SW 1271 (cell line): ENCODE measurements at places on chromosomes 7 and 10.

DNA sequence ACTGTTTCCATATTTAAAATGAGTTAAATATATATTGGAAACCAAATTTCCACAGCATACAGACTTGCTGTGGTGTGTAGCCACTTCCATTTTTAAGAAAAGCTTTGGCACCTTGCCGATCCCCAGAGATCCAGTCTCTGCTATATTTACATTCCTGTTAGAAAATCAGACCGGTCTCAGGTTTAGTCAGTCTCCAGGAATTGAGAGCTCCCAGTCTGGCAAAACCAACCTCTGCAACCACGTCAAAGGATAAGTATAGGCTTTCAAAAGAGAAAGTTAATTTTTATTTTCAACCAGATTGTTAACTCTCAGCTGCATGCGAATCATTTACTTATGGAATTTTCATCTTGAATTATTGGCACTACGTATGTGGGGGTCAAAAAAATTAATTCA is 28.2 kb downstream of the PUS7 start:
- no peak for DNase-seq

GRCh38 chr10:73759512-73760115 is 15.4 kb downstream of the SEC24C start:
- no peak for DNase-seq

DNA sequence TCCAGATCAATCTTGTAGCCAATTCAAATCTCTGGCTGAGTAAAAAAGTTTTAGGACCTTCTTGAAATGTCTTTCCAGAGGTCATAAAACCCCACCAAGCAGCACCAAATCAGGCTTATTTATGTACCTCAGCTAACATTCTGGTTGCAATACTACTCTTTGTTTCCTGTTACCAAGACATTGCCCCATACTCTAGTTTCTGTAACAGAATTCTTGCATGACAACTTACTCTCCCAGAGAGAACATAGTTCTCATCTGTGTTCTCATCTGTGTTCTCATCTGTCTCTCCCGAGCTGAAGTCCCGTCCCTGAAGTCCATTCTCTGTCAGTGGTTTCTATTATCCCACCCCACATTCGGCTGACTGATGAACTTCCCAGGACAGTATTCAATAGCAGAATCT is 1285.1 kb downstream of the XPNPEP1 start:
- no peak for DNase-seq

GRCh38 chr10:110460111-110460809 is 37.4 kb upstream of the DUSP5 start:
- DNase-seq: no peak

- no peak for DNase-seq
Measured at GRCh38 chr7:21916629-21917028, 29.1 kb downstream of the CDCA7L start.

DNA sequence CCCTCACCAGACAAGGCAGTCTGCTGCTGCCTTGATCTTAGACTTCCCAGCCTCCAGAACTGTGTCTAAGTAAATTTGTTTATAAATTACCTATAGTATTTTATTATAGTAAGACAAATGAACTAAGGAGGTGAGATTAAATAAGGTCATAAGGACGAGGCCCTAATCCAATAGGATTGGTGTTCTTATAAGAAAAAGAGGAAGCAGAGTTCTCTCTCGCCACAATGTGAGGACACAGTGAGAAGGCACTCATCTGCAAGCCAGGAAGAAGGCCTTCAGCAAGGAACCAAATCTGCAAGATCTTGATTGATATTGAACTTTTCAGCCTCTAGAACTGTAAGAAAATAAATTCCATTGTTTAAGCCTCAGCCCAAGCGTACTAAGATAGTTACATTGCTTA is 6.1 kb upstream of the ZNF438 start:
- DNase-seq: no peak

- no peak for DNase-seq
Measured at GRCh38 chr7:157470701-157471131, 133.9 kb downstream of the DNAJB6 start.

GRCh38 chr10:78349165-78349516 is 315.5 kb downstream of the RPS24 start:
- DNase-seq: no peak

- no peak for DNase-seq
Measured at GRCh38 chr7:128174386-128174785, 66.7 kb upstream of the LEP start.

DNA sequence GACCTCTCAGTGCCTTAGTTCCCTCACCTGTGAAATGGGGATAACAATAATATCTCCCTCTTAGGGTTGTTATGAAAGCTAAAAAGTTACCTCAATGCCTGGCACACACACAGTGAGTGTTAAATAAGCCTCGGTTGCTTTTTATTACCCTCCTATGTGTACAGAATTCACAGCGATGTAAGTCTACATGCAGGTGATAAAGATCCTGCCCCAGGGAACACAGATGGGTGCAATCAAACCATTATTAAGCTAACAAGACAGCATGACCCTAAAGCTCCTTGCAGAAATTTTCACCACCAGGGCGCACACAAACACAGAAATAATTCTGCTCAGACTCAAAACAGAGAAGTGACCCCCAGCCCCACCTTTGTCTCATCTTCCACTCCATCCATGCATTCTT is 261.9 kb downstream of the SNX10 start:
- DNase-seq: no peak

DNA sequence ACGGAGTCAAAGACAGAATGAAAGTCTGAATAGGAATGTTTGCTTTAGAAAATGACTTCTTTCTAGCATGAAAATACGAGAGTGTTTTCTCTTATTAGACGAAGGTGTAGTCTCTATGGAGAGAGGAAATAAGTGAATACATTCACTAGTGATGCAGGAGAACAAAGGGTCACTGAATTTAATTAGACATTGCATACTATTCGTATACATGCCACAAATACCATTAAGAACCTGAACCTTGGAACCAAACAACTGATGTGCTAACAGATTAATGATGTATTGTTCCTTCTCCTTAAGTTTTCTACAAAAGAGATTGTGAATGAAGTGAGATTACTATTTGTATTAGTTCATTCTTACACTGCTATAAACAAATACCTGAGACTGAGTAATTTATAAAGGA is 10.3 kb downstream of the THAP5 start:
- DNase-seq: no peak

GRCh38 chr7:94003446-94004023 is 620 bp downstream of the BET1 start:
- DNase-seq: peak; percentile 27

DNA sequence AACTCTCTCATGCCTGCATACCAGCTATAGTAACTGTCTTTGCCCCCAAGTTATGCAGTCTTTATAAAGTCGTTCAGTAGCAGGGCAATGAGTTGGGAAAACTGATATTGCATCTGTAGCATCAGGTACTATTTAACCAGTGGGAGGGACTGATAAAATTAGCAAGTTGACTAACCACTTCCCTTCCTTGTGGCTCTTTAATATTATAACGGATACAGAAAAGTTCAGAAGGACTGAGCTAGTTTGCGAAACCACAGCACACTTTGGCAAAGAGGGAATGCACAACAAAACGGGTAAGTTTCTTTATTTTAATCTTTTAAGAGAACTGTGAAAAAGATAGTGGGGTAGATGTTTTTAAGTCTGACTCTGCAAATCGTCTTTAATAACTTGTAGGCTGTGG is 205.3 kb upstream of the HDAC9 start:
- no peak for DNase-seq

DNA sequence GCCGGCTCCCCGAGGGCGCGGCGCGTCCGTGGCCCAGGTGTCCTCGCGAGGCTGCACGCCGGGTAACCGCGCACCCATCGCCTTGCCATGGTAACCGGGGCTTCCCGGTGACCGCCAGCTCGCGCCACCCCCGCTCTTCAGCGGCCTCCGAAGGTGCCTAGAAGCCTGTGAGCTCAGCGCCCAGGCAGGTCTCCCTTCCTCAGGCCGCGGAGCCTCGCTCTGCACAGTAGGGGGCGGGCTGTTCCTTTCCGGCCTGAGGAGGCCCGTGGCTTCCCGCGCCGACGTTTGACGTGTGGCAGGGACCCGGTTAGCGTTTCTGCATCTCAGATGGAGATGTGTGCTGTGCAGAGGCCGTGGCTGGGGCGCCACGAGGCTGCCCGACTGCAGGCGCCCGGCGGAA is 117.1 kb downstream of the DYNC2I1 start:
- no peak for DNase-seq

DNA sequence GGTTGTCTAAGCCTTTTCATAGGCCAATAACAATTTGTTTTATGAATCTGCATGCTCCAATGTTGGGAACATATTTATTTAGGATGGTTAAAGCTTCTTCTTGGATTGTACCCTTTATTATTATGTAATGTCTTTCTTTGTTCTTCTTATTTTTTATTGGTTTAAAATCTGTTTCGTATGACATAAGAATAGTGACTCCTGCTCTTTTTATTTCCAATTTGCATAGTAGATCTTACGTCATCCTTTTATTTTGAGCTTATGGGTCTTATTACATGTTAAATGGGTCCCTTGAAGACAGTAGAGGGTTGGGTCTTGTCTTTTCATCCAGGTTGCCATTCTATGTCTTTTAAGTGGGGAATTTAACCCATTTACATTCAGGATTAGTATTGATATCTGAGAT is 561.9 kb upstream of the GHITM start:
- no peak for DNase-seq

DNA sequence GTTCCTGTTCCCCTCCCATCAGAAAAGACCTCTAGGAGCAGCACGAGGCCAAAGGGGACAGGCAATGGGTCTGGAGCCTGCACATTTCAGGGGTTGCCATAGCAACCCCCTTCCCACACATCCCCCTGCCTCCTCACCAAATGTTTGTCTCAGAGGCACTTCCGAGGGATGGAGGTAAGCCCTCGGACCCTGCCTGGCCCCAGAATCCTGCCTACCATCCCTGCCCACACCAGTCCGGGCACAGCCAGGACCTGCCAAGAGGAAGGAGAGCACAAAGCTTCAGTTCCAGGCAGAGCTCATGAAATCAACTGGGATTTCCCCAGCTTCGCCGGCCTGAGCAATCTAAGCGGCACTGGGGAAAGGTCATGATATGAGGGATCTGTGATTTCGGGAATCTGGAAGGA is 175.0 kb upstream of the PLXNA4 start:
- DNase-seq: no peak

DNA sequence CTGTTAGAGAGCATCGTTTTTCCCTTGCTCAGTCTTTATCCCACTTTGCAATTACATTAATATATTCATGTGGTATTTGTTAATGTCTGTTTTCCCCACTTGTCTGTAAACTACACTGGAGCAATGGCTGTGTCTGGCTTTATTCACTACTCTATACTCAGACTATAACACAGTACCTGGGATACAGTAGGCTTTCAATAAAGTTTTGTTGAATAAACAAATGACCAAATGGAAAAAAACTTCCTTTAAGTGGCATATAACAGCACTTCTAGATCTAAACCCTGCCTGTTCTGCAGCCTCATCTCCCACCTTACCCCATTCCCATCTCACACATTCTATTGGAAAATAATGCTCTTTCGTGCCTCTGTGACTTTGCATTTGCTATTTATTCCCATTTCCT is 57.3 kb upstream of the SPOCK2 start:
- no peak for DNase-seq

DNA sequence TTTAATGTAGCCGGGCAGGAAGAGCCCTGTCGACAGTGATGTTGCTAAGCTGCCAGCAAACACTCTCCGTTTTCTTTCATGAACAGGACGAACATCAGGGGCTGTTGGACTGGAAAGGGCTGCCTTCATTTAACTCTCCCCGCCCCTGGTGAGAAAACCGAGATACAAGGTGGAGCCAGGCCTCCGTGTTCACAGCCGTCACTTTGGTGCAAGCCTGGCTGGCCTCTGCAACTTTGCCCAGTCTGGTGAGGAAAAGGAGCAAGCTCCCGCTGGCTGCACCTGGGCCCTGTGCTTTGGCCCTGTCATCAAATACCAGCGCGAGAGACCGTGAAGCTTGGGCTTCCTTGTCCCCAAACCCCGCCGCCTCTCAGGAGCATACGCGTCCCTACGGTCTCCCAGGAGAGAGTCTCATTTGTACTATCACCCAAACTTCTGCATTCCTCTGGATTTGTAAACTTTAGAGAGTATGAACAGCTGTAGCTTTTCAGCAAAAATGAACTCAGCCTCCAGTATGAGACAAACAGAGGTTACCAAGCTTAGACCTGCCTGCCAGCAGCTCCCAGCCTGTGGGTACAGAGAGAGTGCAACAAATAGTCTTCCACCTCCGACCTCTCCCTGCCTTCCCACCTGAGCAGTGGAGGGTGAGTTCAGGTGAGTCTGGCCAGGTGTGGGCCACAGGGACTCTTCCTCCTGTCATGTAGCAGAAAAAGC is 445.3 kb upstream of the MGMT start:
- DNase-seq: no peak

GRCh38 chr10:58399410-58399809 is 14.2 kb downstream of the TFAM start:
- no peak for DNase-seq

DNA sequence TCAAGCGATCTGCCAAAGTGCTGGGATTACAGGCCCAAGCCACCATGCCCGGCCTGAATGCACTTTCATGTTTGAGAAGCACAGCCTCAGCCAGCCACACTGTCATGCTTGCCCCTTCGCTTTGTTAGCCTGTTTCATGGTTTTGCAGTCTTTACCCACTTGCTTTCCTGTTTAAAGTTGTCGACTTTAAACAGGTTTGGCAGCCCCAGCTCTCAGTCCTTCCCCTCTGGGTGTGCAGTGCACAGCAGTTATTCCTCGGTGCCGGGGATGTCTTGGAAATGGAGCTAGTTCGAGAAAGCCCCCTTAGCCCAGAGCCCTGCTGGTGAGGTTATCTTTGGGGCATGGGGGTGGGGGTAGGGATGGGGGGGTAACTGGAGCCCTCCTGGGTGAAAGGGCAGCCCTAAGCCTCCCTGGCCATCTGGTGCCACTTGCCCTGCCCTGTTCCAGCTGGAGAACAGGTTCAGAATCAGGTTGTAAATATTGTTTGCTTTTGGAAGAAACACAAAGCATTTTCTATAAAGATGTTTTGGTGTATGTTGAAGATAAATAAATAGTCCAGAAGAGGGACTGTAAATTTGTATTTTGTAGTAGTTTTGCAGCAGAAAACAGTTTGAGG is 14.8 kb downstream of the TSPAN14 start:
- DNase-seq: no peak

DNA sequence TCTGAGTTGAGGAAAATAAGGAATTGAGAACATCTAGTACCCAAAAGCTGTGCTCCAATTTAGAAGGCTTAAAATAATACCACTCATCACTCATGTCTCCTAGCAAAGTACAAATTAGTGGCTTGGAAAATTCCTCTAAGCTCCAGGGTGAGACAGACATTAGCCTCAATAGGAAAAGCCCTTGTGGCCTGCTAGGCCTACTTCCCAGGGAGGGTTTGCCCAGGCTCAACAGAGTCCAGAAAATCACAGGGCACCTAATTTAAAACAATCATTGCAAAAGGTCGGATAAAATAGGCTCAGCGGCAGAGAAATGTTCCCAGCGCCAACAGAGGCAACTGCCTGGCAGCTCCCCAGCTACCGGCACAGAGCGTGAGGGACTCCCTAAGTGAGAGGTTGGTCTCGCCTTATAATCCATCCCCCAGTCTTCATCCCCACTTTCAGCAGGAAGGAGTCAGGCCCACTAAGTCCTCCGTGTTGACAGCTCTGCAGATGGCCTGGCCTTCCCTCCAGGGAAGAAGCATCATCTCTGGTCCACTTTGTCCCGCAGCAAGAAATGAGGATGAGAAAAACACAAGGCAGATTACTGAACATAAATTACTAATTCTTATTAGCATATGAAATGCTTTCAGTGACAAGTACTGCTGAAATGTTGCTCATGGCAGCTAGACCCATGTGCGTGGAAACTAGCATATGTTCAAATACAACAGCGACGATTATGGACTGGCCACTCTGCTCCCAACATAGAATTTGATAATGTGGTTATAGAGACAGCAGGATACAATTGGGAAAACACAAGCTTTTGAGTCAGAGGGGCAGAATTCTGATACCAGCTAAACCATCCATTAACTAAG is 1177.7 kb upstream of the AUTS2 start:
- no peak for DNase-seq
